GM12878 (cell line): ENCODE measurements at places on chromosomes 11 and 22.
A peak's percentile ranks its signal among the peaks of the same experiment; 100 is the strongest.

DNA sequence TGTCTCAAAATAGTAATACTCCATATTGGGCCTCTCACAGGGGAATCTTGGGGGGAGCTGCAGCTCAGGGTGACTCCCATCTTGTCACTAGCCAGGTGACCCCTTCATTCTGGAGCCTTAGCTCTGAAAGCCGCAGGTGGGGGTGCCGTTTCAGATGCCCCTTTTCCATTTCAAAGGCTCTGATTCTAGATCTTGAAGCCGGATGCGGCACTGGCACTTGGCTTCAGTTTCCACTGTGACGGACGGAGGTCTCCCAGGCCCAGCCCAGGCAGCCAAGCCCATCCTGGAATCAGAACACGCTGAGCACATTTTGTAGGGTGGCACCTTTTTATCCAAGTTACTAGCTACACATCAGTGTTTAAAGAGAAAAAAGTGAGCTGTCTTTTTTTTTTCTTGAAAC is 6.4 kb downstream of the BIK start:
- no peak overlapping the region for H3K27ac ChIP-seq
- H3K4me3 ChIP-seq = no peak overlapping the region
- H3K4me1 ChIP-seq = peaks cover 39% of the 10 kb centered on the region
- no peaks in the 10 kb centered on the region for H3K36me3 ChIP-seq

- peak; percentile 48 for DNase-seq
- no peak overlapping the region for H3K4me3 ChIP-seq
- no peaks in the 10 kb centered on the region for H3K36me3 ChIP-seq
- no peaks in the 10 kb centered on the region for H3K4me1 ChIP-seq
- no peak overlapping the region for H3K27ac ChIP-seq
- peaks cover 2% of the 10 kb centered on the region; the same call in 1 of the 2 replicates for H3K27me3 ChIP-seq
Observed at GRCh38 chr11:119615003-119615881, 113.8 kb downstream of the NECTIN1 start.

DNA sequence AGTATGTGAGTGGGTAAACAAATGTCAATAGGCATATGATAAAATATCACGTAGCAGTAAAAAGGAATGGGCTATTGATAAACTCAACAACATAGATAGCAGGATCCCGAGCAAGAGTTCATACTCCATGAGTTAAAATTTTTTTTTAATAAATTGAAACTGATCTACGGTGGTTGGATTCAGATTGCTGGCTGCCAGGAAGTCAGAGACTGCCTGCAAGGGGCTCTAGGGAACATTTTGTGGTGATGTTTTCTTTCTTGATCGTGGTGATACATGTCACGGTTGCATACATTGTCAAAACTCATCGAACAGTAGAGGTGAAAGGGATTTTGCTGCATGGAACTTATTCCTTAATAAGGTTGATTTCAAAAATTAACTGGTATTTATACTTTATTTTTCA is 62.6 kb upstream of the WNT7B start:
- no peak overlapping the region for H3K27ac ChIP-seq
- no peaks in the 10 kb centered on the region for H3K36me3 ChIP-seq
- H3K4me1 ChIP-seq = peaks cover 9% of the 10 kb centered on the region
- no peaks in the 10 kb centered on the region; the same call in 1 of the 2 replicates for H3K27me3 ChIP-seq

GRCh38 chr11:27205250-27205649 is 157.8 kb downstream of the CCDC34 start:
- H3K4me3 ChIP-seq = no peak overlapping the region
- H3K4me1 ChIP-seq = no peaks in the 10 kb centered on the region
- no peaks in the 10 kb centered on the region for H3K27me3 ChIP-seq

DNA sequence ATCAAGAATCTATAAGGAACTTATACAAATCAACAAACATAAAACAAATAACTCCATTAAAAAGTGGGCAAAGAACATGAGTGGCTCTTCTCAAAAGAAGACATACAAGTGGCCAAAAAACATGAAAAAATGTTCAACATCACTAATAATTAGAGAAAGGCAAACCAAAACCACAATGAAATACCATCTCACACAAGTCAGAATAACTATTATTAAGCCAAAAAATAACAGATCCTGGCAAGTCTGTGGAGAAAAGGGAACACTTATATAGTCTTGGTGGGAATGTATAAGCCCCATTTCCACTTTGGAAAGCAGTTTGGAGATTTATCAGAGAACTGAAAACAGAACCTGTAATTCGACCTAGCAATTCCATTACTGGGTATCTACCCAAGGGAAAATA is 921.0 kb downstream of the KCNA4 start:
- no peak for DNase-seq
- no peak overlapping the region for H3K27ac ChIP-seq
- no peak overlapping the region for H3K4me3 ChIP-seq
- no peaks in the 10 kb centered on the region for H3K36me3 ChIP-seq

- H3K27ac ChIP-seq = no peak overlapping the region
- no peaks in the 10 kb centered on the region for H3K4me1 ChIP-seq
- H3K36me3 ChIP-seq = peaks cover 13% of the 10 kb centered on the region
- DNase-seq = no peak
- H3K4me3 ChIP-seq = no peak overlapping the region
- no peaks in the 10 kb centered on the region for H3K27me3 ChIP-seq
Observed at GRCh38 chr22:49770547-49771265, 57.0 kb downstream of the BRD1 start.
